ENCODE measurements at places on chromosomes 4 and X. TPM values are rescaled to one million over a fixed set of nuclear protein-coding genes. Genes with fewer than 3 reads are reported as not detected.

The NLGN4X gene
- total RNA-seq: not detected

The GAGE12J gene
- total RNA-seq: not detected

The GAGE12H gene
- total RNA-seq: not detected

The SSX4 gene
- total RNA-seq: not detected

The AGA gene
- total RNA-seq: 21.4 TPM

The ATP1B4 gene
- total RNA-seq: not detected

The SERPINA7 gene
- not detected for total RNA-seq

The CXCL11 gene
- 0.66 TPM for total RNA-seq

The C4orf51 gene
- not detected for total RNA-seq

The CPZ gene
- not detected for total RNA-seq

The VEGFD gene
- total RNA-seq: 0.09 TPM

The SPANXN3 gene
- not detected for total RNA-seq

The GPAT3 gene
- total RNA-seq: 9.9 TPM

The NAT8L gene
- 0.09 TPM for total RNA-seq

The IL2RG gene
- not detected for total RNA-seq

The SLC9B1 gene
- 0.47 TPM for total RNA-seq

The RWDD4 gene
- total RNA-seq: 14.7 TPM
